A549 treated with CORT108297 at 1 μM for 4 hours (cell line): ENCODE measurements at places on chromosomes 3 and 15. TPM values are rescaled to one million over a fixed set of nuclear protein-coding genes. Genes with fewer than 3 reads are reported as not detected.

Gene KCTD6
- total RNA-seq: 6.8 to 9.1 TPM (median 8.4 TPM) in 5 replicates

Gene REC114
- 0.17 TPM in 1 of 5 replicates, not detected in the others for total RNA-seq

Gene LRRC34
- not detected in 5 replicates for total RNA-seq

Gene CRYBG3
- 5.7 to 9.8 TPM (median 6.4 TPM) in 5 replicates for total RNA-seq

Gene GOLGA6D
- total RNA-seq: 0.03 to 0.06 TPM (median 0.04 TPM) in 4 of 5 replicates, not detected in the other

Gene CHRFAM7A
- total RNA-seq: 4.5 to 7.5 TPM (median 7.2 TPM) in 5 replicates
